ENCODE measurements at places on chromosomes 1 and 21.

DNA sequence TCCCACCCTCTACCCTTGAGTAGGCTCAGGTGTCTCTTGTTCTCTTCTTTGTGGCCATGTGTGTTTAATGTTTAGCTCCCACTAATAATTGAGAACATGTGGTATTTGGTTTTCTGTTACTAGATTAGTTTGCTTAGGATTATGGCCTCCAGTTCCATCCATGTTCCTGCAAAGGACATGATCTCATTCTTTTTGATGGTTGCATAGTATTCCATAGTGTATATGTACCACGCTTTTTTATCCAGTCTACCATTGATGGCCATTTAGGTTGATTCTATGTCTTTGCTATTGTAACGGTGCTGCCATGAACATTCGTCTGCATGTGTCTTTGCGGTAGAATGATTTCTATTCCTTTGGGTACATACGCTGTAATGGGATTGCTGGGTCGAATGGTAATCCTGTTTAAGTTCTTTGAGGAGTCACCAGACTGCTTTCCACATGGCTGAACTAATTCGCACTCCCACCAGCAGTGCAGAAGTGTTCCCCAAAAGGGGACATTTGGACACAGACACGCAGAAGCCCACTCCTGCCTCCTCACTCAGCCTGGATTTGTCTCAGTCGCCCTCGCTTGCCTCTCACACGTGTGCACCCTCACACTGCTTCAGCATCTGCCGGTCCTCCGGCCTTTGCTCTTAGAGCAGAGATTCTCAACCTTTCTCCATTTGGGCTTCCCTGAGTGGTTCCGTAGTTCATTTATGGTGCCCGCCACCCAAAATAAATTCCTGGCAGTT, 3.7 kb downstream of the MX2 start:
- no peak for DNase-seq

DNA sequence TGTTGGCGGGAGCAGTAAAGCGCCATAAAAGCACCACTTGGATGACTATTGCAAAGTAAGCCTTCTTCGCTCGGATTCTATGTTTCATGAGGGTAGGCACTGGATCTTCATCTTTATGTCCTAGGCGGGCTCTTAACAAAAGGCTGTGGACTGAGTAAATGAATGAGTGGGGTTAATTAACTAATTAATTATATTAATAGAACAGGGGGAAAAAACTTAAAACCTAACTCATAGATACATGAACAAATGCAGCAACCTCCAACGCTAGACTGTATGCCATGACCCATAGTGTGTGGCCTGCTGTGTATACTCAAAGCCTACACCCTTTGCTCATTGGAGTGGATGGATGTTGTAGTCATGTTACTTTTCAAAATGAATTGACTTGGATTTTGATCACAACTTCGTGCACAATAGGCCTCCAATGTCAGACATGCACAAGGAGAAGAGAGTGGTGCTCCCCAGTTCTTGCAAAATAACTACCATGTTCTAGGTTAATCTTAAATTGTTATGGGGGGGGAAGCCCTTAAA, 417 bp upstream of the GFI1 start:
- DNase-seq: no peak

DNA sequence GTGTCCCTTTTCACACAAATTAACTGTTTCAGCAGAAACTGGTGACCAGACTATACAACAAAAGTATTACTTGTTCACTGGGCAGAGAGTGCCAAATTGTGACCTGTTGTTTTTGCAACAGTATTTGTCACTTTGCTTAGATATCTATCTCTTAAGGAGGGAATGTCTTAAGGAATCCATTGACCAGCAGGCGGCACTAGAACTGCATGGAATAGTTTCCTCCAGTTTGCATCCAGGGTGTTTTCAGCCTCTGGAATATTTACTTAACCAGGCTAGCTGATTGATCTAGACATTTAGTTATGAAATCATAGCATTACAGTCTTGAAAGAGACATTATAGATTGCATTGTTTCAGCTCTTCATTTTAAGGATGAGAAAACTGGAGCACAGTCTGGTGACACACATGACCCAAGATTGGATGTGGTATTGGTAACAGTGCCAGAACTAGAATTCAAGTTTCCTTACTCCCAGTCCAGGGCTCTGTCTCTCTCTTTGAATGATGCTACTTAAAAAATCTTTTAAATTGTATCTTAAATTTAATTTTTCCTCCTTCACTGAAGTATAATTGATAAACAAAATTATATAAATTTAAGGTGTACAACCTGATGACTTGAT, 16.9 kb downstream of the RPTN start:
- peak; percentile 59 for DNase-seq

DNA sequence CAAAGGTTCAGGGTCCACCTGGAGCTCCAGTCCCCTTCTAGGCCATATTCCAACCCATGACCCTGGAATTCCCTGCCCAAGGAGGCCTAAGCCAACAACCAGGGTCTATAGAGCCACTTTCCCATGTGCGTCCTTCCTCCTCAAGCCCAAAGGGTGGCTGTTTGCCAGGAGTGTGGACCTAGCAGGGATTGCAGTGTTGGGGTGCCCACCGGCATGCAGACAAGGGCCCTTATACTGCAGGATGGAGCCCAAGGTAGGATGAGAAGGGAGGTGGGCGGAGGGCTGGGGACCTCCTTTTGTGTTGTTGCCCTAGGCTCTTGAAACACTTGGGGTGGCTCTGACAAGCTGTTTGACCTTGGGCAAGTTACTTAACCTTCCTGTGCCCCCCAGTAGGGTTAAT, 19.7 kb upstream of the ADGRB2 start:
- DNase-seq: no peak

DNA sequence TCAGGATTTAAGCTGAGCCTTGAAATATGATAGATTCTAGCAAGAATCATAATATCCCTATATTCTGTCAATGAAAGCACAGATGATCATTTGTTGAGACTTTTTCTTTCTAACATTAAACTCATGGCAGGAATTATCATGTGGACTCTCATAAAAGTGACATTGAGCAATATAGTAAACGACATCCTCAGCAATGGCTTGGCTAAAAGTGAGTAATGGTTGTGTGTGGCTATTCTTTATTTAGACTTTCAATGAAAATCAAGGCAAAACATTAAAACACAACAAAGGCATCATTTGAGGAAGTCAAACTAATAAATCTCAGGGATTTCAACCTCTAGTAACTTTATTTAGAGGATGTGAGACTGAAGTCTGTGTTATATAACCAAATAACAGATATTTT, 257.8 kb upstream of the ADGRL4 start:
- no peak for DNase-seq

DNA sequence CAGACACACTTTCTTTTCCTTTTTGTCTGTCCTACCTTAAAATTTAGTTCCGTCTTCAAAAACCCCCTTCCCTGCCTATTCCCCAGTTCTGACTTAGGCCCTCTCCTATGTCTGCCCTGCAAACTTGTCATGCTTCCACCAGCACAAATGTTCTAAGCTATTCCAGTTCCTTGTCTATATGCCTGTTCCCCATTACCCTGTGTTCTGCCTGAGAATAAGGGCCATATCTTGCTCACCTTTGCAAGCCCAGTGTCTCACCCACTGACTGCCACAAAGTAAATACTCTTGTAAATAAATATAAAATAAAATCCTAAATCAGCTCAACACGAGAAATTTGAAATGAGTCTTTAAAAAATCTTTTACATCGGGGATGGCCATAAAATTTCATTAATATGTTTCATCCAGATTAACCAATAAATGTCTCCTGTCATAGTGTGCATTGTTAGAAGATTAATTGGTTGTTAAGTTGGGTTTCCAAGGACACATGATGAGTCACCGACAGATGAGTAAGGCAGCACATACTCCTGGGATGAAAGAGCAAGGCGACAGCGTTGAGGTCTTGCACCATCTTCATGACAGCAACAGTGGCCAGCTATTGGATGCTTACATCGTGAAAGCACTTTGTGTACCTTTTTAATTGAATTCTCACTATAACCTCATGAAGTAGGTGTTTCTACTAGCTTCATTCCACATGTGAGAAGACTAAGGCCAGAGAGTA, 92.6 kb upstream of the NGF start:
- no peak for DNase-seq

GRCh38 chr1:247112479-247112781, 8.3 kb upstream of the ZNF669 start:
- DNase-seq: no peak

DNA sequence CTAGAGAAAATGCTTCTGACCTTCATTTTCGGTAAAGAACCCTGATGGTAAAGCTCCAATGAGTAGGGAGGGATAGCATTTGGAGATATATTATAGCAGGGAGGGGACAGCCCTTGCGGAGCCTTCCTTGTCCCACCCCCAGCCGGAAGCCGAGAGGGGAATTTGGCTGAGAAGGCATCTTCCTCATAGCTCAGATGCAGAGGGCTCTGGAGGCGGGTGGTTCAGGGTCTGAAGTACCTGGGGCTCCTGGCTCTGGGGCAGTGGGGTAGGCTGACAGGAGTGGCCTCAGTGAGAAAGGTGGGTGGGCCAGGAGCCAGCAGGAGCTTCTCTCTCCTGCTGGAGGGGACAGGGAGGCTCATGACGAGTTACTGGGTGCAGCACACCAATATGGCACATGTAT, 88.0 kb upstream of the IFFO2 start:
- DNase-seq: no peak

GRCh38 chr1:36836196-36836883, 198.0 kb downstream of the GRIK3 start:
- no peak for DNase-seq

DNA sequence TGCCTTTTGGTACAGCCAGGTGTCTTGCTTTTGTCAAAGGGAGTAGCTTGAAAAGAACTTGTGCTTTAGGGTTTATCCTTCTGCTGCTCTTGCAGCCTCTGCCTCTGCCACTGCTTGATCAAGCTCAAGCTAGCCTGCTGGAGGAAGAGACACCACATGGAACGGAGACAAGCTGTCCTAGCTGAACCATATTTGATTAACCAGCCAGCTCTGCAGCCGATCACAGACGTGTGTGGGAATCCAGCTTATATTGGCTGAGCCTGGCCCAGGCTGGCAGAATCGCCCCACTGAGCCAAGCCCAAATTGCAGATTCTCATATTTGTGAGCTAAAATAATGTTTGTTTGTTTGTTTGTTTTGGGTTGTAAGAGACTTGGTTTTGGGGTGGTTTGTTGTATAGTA, 18.7 kb upstream of the FAM78B start:
- no peak for DNase-seq

GRCh38 chr1:24048205-24048869, 63.6 kb downstream of the MYOM3 start:
- no peak for DNase-seq

- peak; percentile 82 for DNase-seq
These were observed 220.1 kb downstream of the SDCCAG8 start for GRCh38 chr1:243475966-243476365.

- no peak for DNase-seq
These were observed 17.0 kb downstream of the SLC25A24 start for GRCh38 chr1:108182959-108183700.

- DNase-seq: peak; percentile 53
These were observed 44.4 kb downstream of the SIPA1L2 start for GRCh38 chr1:232585486-232585885.

- no peak for DNase-seq
These were observed 27.4 kb downstream of the PER3 start for GRCh38 chr1:7811476-7811875.

- no peak for DNase-seq
These were observed 47.9 kb downstream of the CDC7 start for GRCh38 chr1:91548376-91549040.

GRCh38 chr1:87120779-87121178, 206.3 kb downstream of the HS2ST1 start:
- DNase-seq: no peak

DNA sequence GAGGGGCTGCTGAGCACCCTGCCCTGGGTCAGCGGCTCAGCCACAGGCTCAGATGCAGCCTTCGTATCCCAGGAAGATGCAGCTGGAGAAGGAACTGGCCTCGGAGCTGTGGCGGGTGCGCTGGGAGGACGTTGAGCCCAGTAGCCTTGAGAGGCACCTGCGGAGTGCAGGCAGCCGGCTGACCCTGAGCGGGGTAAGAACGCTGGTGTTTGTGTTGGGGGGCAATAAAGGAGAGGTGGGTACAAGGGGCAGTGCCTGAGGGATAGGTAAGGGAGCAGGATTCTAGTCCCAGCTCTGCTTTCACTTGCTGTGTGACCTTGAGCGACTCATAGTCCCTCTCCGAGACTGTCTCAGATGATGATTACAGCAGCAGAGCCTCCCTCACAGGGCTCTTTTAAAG, 6.4 kb downstream of the NPR1 start:
- DNase-seq: no peak

DNA sequence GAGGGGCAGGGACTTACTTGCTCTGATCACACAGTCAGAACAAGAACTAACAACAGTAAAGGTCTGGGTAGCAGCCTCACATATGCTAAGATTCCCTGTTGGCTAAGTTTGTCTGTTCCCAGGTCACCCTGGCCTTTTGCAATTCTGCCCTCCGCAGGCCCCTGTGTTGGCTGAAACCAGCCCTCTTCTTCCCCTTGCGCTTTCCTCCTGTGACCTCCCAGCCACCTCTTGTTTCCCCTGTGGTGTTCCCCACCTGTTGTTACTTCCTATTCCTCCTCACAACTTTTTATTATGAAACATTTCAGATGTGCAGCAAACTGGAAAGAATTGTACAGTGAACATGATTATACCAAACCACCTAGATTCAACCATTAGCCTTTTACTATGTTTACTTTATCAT, 23.4 kb downstream of the MAPKAPK2 start:
- DNase-seq: no peak

GRCh38 chr1:173020138-173020750, 30.5 kb downstream of the TNFSF18 start:
- no peak for DNase-seq
